Upper lobe of right lung (tissue), 1 donor: ENCODE measurements at places on chromosomes 7 and 10.

GRCh38 chr7:147640821-147641220 is 949.7 kb upstream of the C7orf33 start:
- no peak for DNase-seq

- peak; percentile 78 for DNase-seq
These were observed 23.9 kb upstream of the LEP start for GRCh38 chr7:128217030-128217805.

DNA sequence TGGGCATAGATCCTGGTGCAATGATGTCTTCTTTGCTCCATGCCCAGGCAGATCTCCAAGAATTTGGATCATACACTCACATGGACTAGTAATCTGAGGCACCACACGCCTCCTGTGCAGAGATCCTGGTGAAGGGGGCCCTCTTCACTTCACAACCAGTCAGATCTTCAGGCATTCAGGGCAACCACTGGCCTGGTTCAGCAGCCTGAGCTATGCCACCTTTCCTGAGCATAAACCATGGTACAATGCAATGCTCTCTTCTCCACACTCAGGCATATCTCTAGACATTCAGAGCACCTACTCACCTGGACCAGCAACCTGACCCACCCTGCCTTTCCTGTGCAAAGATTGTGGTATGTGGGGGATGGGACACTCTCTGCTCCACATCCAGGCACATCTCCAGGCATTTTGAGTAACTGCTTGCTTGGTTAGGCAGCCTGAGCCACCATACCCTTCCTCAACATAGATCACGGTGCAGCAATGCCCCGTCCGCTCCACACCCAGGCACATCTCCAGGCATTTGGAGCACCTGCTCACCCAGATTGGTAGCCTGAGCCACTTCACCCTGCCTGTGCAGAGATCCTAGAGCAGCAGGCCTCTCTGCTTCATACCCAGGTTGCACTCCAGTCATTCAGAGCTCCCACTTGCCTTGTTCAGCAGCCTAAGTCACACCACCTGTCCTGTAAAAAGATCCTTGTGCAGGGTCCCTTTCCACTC is 532.2 kb upstream of the STEAP1 start:
- no peak for DNase-seq

- DNase-seq = no peak
These were observed 292.0 kb upstream of the AOAH start for GRCh38 chr7:37016064-37016878.

DNA sequence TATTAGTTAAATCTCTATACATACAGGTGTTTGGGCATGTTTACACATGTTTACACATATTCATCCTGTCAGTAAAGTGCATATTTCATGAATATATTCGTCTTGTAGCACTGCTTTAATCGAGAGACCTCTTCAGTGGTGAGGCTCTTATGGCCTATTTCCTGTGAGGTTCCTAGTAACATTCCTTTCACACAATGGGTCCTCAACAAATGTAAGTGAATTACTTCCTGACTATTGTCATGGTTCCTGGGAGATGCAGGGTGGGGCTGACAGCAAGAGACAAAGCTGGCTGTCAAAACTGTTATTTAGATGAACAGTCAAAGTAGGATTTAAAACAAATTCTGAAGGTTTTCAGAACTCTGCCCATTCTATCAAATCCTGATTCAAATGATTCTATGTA is 12.4 kb upstream of the SEMA3A start:
- DNase-seq = no peak

GRCh38 chr7:33854801-33855350 is 50.5 kb upstream of the BMPER start:
- no peak for DNase-seq
